ENCODE measurements at places on chromosomes 5 and 9.

- DNase-seq: no peak
Observed at GRCh38 chr9:137452006-137452760, 7.0 kb downstream of the NSMF start.

GRCh38 chr5:156149213-156149612 lies 177.8 kb upstream of the SGCD start:
- DNase-seq: no peak

GRCh38 chr9:137666955-137667670 lies 48.3 kb downstream of the EHMT1 start:
- no peak for DNase-seq

- no peak for DNase-seq
Observed at GRCh38 chr5:26329562-26330189, 708.7 kb downstream of the CDH9 start.

GRCh38 chr9:19408316-19408692 lies 505 bp upstream of the ACER2 start:
- DNase-seq: no peak

GRCh38 chr5:158848634-158849033 lies 251.1 kb downstream of the EBF1 start:
- no peak for DNase-seq

DNA sequence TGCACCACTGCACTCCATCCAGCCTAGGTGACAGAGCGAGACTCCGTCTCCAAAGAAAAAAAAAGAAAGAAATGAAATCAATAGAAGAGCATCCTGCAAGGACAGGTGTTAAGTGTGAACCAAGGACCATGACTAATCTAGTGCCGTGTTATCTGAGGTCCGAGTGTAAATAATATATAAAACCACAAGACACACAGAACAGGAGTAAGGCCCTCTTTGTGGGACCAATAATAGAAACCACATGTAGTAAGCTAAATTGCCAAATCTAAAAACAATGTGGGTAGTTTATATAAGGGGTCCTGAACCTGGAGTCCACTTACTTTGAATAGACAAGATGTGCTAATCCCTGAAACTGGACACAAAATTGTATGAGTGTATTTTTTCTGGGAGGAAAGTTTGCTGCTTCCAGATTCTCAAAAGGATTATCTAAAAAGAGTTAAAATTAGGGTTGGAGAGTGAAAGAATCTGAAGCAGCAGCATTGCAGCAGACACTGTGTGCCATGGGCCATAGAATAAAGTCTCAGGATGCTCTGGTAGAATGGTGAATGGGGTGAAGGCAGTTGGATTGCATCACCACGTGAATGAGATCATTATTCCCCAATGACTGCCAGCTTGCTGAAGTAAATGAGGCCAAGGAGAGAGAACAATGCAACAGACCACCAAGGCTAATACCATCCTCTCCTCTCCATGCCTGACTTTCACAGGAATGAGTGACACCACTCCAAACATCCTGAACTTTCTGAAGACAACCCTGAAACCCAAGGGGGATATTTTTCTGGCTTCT lies 222.7 kb downstream of the DCP2 start:
- no peak for DNase-seq

GRCh38 chr5:80541392-80541791 lies 28.7 kb downstream of the ANKRD34B start:
- no peak for DNase-seq

DNA sequence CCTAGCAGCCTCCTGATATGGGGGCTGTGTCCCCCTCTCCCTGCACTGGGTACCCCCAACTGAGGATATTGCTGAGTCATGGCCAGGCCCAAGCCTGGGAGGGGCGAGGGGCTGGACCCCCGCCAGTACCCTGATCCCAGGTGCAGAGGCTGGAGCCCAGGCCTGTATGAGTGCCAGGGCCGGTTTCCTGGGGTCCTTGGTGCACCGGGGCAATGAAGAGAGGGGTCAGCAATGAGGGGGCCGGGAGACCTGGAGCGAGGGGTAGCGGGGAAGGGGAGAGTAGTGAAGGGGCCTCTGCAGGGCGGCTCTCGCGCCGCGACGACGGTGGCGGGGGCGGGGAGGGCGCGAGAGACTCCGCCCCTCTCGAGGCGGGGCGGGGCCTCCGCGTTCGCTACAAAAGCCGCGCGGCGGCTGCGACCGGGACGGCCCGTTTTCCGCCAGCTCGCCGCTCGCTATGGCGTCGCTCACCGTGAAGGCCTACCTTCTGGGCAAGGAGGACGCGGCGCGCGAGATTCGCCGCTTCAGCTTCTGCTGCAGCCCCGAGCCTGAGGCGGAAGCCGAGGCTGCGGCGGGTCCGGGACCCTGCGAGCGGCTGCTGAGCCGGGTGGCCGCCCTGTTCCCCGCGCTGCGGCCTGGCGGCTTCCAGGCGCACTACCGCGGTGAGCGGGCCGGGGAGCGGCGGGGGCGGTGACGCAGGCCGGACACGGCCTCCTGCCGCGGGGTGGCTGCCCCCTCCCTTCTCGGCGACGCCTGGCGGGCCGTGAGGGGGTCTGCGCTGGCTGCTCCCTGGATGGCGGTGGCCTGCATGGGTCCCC lies at the start of gene SQSTM1:
TSS of gene SQSTM1 (plus strand) at position 423 of the 815 bp plus-strand sequence. CDS start at position 455, 32 bp downstream.
- peak; percentile 63 for DNase-seq

- DNase-seq: no peak
Observed at GRCh38 chr5:1393571-1394501, 48.9 kb upstream of the CLPTM1L start.
